ENCODE measurements at places on chromosomes 4 and X.

GRCh38 chrX:109040057-109040456 is 303.7 kb upstream of the IRS4 start:
- no peak for DNase-seq

DNA sequence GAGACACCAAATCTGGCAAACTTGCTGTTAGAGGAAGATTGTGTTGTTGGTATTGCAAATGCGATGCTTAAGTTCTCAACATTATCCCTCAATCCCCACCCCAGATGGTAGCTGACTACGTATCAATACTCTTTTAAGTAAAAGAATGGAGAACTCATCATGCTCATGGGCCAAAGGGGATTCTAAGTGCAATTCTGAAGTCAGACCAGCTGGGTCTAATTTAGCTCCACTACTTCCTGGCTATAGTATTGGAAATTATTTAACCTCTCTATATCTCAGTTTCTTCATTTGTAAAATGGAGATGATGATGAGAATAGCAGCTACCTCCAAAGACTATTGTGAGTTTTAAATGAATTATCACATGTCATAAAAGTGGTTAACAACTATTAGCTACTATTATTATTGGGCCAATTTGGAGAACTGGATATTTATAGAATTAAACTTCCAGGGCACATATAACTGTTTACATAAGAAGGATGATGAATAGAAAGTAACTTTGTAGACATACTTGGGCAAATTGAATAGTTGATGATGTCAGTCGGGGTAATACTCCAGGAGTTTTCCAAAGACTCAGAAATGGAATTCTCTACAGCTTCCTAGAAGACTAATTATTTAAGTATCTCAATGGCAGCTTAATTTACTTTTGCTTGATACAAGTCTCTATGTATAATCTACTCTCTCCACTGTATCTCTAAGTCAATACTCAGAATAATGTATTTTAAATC is 5.0 kb upstream of the SLAIN2 start:
- DNase-seq: no peak

GRCh38 chr4:100348473-100348872 is 158.2 kb upstream of the DDIT4L start:
- peak; percentile 27 for DNase-seq

GRCh38 chrX:120791013-120791643 is 84.5 kb downstream of the CT47B1 start:
- DNase-seq: no peak

DNA sequence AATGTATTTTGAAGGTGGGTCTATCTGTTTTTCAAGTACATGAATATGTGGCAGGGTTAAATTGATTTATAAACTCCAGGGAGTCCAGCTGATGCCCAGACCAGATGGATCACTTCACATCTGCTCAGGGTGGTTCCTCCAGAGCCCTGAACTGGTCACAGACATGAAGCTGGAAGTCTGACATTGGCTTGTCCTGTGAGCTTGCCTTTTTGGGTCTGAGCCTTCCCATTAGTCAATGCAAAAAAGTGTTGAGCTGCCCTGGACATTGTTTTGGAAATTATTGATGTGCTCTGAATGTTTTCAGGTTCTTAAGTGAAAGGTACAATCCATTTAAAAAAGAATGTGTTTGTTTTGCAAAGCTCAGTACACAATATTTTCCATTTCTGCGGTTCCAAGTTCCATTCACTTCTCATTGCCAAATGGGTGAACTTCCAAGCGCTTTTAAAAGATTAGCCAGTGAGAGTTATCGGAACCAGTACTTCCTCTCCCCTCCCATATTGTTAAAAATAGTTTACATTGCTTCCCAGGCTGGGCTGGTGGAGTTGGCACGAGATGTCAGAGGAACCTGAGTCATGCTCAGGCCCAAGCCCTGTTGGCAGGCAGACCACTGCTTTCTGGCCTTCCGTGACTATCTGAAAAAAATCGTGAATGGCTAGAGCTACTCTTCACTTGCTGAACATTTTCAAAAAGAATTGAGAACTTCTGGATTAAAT is 52.1 kb downstream of the PDGFRA start:
- peak; percentile 28 for DNase-seq

- DNase-seq: no peak
These were observed 1065.7 kb upstream of the PABPC4L start for GRCh38 chr4:135267148-135267865.

DNA sequence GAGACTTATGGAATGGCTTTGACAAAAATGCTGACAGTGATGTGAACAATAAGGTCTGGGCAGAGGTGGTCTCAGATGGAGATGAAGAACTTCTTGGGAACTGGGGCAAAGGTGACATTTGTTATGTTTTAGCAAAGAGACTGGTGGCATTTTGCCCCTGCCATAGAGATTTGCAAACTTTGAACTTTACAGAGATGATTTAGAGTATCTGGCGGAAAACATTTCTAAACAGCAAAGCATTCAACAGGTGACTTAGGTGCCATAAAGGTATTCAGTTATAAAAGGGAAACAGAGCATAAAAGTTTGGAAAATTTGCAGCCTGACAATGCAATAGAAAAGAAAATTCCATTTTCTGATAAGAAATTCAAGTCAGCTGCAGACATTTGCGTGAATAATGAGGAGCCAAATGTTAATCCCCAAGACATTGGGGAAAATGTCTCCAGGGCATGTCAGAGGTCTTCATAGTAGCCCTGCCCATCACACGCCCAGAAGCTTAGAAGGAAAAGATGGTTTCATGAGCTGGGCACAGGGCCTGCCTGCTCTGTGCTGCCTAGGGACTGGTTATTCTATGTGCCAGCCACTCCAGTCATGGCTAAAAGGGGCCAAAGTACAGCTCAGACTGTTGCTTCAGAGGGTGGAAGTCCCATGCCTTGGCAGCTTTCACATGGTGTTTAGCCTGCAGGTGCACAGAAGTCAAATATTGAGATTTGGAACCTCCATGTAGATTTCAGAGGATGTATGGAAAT is 782.2 kb downstream of the TRAM1L1 start:
- no peak for DNase-seq

DNA sequence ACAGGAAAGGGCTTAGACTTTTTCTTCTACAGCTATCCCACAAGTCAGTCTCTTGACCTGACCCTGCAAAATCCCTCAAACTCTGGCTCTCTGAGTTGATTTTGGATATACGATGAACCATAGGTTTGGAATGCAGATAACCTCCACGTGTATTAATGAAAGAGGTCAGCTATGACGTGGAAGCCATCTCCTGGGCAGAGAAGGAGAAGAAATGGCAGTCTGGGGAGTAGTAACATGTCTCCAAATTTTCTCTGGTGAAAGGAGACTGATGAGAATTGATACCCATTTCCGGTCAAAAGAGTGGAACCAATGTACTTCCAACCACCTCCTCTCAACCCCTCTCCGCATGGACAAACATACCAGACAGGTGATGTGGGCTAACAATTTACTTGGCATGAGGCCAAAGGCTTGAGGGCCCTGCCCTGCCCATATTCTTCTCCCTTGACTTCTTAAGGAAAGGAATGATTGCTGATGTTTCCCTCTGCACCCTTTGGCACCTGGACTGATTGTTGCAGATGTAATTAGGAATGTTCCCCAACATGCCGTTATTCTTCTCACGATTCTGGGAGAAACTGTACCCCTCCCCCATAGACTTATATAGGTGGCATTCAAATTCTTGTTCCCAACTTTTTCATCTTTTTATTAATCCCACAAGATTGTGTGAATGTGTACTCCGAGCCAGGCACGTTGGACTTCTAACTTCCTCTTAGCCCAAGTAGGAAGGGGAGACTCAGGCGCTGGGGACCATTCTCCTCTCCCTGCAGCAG is 580 bp upstream of the PLS3 start:
- DNase-seq: no peak

DNA sequence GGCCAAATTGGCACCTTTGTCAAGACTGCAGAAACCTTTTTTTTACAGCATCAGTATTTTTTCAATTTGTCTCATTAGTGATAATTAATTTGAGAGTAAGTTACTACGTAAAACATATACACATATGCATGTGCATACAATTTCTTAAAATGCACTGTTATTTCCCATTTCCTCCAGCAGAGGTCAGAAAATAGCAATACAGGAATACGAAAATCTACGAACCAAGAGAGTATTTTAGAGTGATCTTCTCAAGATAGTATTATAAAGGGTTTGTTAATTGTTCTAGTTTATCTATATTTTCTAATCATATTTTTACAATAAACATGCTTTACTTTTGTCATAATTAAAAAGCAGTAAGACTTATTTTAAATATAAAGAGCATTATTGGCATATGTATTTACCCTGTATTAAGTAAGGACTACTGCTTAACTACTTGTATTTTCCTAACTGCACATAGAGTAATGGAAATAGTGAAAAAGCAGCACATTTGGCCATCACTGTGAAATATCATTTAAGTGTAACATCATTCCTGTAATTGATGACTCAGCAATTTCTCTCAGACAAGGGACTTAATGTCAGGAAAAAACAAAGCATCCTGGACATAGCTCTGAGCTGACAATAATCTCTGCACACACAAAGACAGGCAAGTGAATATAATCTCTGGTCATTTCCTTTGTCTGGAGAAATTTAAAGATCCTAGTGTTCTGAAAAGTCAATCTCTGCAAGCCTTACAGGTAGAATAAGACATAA is 45.6 kb downstream of the MAOB start:
- no peak for DNase-seq

GRCh38 chr4:33948921-33949320 is 2295.4 kb downstream of the ARAP2 start:
- DNase-seq: no peak

- no peak for DNase-seq
These were observed 48.3 kb upstream of the WDR1 start for GRCh38 chr4:10164877-10165283.

DNA sequence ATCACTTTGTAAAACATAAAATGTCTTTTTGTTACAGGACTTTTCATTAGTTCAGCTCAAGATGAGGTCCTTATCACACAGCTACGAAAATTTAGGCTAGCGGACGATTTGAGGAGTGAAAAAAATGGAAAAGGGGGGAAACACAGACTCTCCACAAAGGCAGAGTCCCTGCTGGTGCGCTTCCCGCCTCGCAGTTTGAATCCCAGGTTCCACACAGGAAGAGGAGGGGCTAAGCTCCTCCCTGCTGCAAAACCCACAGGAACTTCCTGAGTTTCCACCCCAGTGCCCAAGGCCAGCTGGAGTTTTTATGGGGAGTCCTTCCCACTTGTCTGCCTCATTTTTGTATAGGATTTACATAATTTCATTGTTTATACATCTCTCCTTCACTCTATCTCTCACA is 11.2 kb downstream of the ADAM29 start:
- no peak for DNase-seq

GRCh38 chr4:38871593-38871992 is 4.0 kb downstream of the FAM114A1 start:
- no peak for DNase-seq

- no peak for DNase-seq
These were observed 152.2 kb downstream of the MGST2 start for GRCh38 chr4:139817657-139818452.

GRCh38 chr4:69154021-69154420 is 57.7 kb downstream of the UGT2B7 start:
- no peak for DNase-seq

DNA sequence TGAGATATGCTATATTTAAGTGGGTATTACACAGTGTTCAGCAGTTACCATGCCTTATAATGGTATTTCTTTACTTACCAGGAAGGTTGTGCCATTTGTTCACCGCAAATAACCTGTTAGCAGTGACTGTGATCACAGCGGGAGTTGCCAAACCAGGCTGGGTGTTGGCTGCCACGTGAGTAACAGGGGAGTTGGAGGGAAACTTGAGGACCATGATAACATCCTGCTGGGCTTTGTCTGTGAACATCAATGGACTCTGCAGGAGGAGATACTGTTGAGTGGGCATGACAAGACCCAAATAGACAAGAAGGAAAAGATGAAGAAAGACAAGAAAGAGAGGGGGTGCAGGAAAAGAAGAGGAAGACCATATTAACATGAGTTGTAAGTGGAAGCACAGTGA is 242.9 kb downstream of the DCLK2 start:
- no peak for DNase-seq

- no peak for DNase-seq
These were observed 107.0 kb downstream of the REPS2 start for GRCh38 chrX:17053502-17053901.

GRCh38 chr4:183220236-183220635 is 99.8 kb downstream of the CLDN22 start:
- DNase-seq: no peak

- DNase-seq: no peak
These were observed 68.6 kb downstream of the DTHD1 start for GRCh38 chr4:36349938-36350549.

DNA sequence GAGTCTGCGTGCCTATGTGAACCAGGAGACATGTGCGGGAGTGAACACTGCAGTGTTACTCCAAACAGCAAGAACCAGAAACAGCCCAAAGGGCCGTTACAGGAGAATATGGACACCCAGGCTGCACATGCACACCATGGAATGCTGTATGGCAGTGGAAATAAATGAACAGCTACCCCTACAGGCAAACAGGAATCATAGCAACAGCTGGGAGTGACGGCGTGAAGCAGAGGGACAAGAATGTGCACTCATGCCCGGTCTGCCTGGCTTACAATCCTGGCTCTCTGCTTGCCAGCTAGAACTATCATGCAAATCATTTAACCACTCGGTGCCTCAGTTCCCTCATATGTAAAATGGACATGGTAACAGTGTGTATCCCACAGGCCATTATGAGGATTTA is 16.6 kb downstream of the GPKOW start:
- DNase-seq: peak; percentile 1

DNA sequence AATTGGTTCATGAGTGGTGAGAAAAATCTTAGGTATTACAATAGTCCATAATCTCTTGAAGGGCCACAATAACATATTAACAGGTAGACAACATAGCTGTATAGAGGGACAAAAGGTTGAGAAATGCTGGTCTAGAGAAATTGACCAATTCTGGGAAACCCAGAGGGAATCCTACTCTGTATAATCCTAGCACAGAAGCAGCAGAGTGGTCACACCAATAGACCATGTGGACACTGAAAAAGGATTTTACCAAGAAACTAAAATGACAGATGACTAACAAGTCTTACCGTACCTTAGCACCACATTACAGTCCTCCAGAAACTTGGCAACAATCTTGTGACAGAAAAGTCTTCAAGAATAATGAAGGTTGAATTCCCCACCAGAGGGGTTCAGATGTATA is 169.1 kb upstream of the PCDH18 start:
- DNase-seq: no peak

DNA sequence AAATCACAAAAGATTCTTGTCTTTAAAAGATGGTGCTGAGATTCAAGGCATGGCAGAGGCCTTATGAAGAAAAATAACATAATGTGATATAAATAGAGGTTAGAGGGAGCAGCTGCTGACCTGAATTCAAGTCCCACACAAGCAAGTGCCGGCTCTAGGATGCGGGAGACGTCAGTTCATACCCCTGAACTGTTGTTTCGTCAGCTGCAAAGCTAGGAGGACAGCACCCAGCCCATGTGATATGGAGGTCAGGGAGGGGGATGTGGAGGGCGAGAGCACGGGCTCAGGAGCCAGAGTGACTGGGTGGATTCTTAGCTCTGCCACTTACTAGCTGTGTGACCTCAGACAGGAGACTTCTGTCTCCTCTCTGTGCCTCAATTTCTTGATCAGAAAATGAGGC is 77.9 kb downstream of the JAKMIP1 start:
- no peak for DNase-seq

- no peak for DNase-seq
These were observed 47.5 kb downstream of the NKX6-1 start for GRCh38 chr4:84451546-84451945.
